Suprapubic skin (tissue), 4 donors: ENCODE measurements at places on chromosomes 11 and 22.

- DNase-seq = no peak
Observed at GRCh38 chr11:10537600-10537999, 3.4 kb downstream of the RNF141 start.

DNA sequence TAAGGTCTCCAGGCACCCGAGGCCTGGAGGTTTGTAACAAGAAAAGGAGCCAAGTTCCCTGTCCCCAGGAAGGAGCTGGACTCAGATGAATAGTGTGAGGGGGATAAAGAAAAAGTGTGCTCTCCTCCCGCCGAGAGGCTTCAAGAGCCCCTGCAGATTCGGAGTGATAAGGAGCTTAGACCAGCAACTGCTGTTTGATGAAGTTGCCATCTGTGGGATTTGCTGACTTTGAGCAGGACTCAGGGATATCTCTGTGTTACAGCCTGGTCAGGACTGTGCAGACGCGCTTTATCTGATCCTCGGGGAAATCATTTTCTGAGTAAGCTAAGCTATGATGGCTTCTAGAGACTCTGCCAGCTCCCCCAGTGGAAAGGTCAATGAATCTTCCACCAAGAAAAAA lies 1017.0 kb downstream of the TBC1D22A start:
- DNase-seq = no peak

GRCh38 chr11:25790396-25790795 lies 541.5 kb upstream of the ANO3 start:
- DNase-seq = no peak

DNA sequence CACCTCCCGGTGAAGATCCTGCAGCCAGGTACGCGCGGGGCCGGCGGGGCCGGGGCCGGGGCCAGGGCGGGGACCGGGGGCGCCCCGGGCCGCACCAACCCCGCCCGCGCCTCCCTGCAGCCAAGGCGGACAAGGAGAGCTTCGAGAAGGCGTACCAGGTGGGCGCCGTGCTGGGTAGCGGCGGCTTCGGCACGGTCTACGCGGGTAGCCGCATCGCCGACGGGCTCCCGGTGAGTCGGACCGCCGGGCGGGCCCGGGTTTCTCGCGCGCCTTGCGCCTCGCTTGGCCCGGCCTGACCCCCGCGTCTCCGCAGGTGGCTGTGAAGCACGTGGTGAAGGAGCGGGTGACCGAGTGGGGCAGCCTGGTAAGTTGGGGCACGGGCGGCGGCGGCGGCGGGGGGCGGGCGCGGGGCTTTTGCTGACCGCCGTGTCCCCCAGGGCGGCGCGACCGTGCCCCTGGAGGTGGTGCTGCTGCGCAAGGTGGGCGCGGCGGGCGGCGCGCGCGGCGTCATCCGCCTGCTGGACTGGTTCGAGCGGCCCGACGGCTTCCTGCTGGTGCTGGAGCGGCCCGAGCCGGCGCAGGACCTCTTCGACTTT lies 531 bp downstream of the PIM3 start:
- peak; percentile 78 for DNase-seq

GRCh38 chr11:68002938-68003845 lies 705 bp downstream of the UNC93B1 start:
- peak; percentile 68 for DNase-seq

DNA sequence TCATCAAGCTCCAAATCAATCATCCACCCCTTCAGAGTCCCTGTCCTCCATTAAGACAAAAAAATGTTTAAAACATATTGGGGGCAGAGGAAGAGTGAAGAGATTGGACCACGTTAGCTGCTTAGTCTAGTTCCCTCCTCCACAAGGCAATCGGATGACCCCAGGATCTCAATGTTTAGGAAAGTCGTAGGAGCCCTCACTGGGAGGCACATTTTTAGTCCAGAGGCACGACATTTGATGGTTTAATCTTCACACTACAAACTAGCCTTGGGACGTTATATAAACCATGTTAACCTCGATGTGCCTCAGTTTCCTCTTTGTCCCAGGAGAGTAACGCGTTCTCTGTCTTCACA lies 588 bp upstream of the FAT3 start:
- no peak for DNase-seq

- DNase-seq = no peak
Observed at GRCh38 chr11:35426351-35426750, 7.0 kb upstream of the SLC1A2 start.

DNA sequence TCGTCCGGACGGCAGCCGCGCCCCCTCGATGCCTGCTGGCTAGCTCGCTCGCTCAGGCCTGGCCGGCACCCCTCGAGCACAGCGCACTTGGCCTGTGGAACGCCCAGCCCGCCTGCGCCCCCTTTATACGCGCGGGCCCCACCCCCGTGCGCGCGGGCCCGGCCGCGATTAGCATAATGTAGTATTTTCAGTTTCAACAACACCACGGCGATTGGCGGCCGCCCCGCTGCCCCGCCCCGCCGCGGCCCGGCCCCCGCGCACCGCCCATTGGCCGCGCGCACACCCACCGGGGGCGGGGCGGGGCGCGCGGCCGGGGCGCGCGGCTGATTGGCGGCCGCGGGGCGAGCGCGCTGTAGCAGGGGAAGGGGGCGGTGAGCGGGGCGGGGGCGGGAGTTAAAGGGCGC lies at the start of gene CDKN1C:
TSS of gene CDKN1C (minus strand) at position 98 of the 404 bp plus-strand sequence. CDS start 319 bp downstream, outside the sequence.
- peak; percentile 94 for DNase-seq
